T-helper 2 cell treated with Interferon-gamma antibody and Interleukin-4, amounts not matched to agents 5 μg/mL and 100 μg/mL, for 36 hours (primary cell): ENCODE measurements at places on chromosomes 11 and 22.

- DNase-seq = no peak
Observed at GRCh38 chr11:79412761-79413160, 28.1 kb downstream of the TENM4 start.

DNA sequence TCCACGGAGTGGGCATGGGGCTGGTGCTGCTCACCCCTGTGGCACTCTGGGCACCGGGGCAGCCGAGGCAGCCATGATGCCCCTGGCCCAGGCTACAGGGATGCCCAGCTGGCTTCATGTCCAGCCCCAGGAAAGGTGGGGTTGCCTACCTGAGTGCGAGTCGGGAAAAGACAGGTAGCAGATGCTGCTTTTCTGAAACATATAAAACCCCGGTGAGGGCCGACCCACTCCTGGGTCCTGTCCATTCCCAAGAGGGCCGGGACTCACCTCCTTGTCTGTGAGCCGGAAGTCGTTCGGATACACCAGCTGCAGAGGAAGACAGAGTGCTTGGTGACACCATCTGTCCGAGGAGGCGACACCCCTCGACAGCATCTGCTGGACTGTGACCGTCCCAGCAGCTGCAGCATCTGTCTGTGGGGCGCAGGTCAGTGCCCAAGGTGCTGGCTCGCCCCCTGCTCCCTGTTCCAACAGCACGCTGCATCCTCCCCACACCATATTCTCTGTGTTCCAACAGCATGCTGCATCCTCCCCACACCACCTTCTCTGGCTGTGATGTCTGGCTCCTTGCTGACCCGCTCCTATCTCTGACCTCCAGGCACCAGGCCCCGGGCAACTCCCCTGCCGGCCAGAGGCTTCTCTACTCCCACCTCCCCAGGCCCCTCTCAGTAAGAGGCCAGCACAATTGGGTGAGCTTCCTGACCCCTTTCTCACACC is 8.0 kb downstream of the DENND6B start:
- DNase-seq = no peak

GRCh38 chr11:131767421-131767820 is 397.0 kb downstream of the NTM start:
- DNase-seq = no peak

DNA sequence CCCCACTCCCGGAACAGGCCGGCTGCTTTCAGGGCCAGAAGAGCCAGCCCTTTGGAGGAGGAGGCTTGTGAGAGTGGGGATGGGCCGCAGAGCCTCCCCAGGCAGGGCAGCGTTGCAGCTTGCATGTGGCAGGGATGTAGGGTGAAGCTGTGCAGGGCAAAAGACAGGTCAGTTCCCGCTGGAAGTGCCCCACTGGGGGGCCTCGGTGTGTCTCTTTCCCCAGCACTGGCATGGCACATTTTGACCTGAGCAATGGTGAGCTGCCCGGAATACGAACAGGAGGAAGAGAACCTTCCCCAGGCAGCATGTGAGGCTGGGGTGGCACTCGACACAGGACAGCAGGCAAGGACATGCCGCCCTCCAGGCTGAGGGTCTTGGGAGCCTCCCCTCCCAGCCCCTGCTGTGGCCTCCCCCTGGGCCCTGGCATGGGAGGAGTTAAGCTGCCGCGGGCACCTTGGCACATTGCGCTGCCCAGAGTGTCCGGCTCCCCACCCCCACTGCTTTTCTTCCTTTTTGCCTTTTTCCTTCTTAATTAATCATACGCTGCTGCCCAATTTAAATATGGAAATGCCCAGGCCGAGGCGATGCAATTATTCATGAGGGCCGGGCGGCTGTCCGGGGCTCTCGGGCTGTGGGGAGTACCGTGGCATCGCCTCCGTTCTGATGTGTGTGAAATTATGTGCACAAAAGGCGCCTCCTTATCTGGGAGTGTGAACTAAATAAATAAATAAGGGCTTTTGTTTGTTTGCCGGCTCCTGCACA is 76.0 kb upstream of the WNT7B start:
- no peak for DNase-seq

- DNase-seq = no peak
Observed at GRCh38 chr22:45905924-45906865, 70.8 kb downstream of the WNT7B start.

GRCh38 chr11:2685051-2685450 is 14.7 kb downstream of the KCNQ1OT1 start:
- no peak for DNase-seq
